ENCODE measurements at places on chromosomes 6 and 20. TPM values are rescaled to one million over a fixed set of nuclear protein-coding genes. Genes with fewer than 3 reads are reported as not detected.

Gene CNR1
- total RNA-seq, result 2.2 TPM

Gene NTSR1
- not detected for total RNA-seq

Gene DEFB124
- 0.45 TPM for total RNA-seq

Gene KIAA0408
- total RNA-seq, result 2.0 TPM

Gene SLC22A2
- not detected for total RNA-seq

Gene NHLRC1
- total RNA-seq, result 1.3 TPM

Gene NNAT
- 0.45 TPM for total RNA-seq

Gene COL11A2
- total RNA-seq, result 1.2 TPM

Gene CCDC170
- 11.0 TPM for total RNA-seq

Gene PPP1R3G
- total RNA-seq, result 0.92 TPM

Gene TCP11
- 0.61 TPM for total RNA-seq

- DNase-seq, result no peak
These were observed 21.7 kb downstream of the SMLR1 start for GRCh38 chr6:130848945-130849344.

- no peak for DNase-seq
These were observed 8.4 kb downstream of the VSX1 start for GRCh38 chr20:25073544-25073943.

GRCh38 chr20:658731-659291, 5.8 kb upstream of the SRXN1 start:
- no peak for DNase-seq

- DNase-seq, result no peak
These were observed 24.7 kb downstream of the GJA1 start for GRCh38 chr6:121460170-121460569.

GRCh38 chr6:89430201-89430962, 2.6 kb upstream of the ANKRD6 start:
- no peak for DNase-seq

DNA sequence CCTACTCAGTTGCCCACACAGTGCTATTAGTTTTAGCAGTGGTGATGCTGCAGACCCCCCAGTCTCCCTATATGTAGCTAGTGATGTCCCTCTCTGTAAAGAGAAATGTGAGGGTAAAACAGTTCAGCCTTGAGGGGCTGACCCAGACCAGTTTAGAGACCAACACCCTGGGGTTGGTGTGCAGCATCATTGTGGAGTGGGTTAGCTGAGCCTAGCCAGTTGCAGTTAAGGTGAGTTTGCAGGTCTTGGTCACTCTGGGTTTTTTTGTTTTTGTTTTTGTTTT, 401 bp upstream of the B3GALT4 start:
- no peak for DNase-seq

GRCh38 chr20:51554538-51555165, 12.1 kb upstream of the NFATC2 start:
- no peak for DNase-seq

- DNase-seq, result no peak
These were observed 212.0 kb downstream of the IBTK start for GRCh38 chr6:82035526-82035925.

GRCh38 chr20:14523090-14523489, 185.7 kb upstream of the FLRT3 start:
- no peak for DNase-seq

GRCh38 chr20:7355051-7355450, 585.2 kb downstream of the HAO1 start:
- DNase-seq, result no peak

GRCh38 chr20:62229667-62230066, 8.7 kb upstream of the OSBPL2 start:
- DNase-seq, result no peak

DNA sequence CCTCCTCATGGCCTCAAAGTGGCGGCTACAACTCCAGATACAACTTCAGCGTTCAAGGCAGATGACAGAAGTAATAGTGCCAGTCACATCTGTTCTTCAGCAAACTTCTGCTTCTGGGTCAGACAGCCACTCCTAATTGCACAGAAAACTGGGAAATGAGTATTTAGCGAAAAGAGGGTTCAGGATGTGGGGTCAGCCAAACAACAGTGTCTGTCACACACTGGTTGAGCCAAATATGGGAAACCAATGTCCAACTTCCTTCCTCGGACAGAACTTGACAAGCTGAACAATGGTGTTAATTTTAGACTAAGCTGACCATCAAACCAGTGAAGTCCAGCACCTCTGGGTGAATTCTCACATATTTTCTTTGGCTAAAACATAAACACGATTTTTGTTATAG, 22.1 kb downstream of the NUDT3 start:
- no peak for DNase-seq

- DNase-seq, result no peak
These were observed 194.3 kb upstream of the MARCKS start for GRCh38 chr6:113662688-113663333.

- DNase-seq, result no peak
These were observed 1.6 kb upstream of the RPS12 start for GRCh38 chr6:132812756-132813172.

GRCh38 chr6:1412901-1413300, 23.5 kb downstream of the FOXF2 start:
- DNase-seq, result no peak

GRCh38 chr6:3457710-3458602, 1.1 kb upstream of the SLC22A23 start:
- no peak for DNase-seq

All from ovary (tissue), 10 donors.